ENCODE measurements at places on chromosomes 4 and X. TPM values are rescaled to one million over a fixed set of nuclear protein-coding genes. Genes with fewer than 3 reads are reported as not detected.

EREG gene
- not detected for total RNA-seq

DNA sequence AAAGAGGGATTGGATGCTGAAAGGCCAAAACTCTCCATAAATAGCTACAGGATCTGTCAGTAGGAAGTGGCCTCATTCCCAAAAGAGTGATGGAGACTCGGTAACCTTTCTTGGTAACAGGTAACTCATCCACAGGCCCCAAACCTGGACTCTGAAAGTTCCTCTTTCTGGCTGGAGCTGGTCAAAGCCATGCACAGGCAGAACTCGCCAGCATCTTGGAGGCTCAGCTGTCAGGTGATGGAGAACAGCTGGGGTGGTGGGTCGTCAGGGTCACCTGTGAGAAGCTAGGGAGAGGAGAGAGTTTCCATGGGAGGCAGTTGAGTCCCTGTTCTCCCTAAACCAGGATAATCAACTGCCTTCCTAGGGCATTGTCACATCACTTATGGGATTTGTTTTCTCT is 354.3 kb upstream of the GATB start:
- no peaks in the 10 kb centered on the region for H3K36me3 ChIP-seq
- peaks cover 50% of the 10 kb centered on the region for H3K4me1 ChIP-seq
- no peak overlapping the region for H3K4me3 ChIP-seq
- no peak for DNase-seq

DNA sequence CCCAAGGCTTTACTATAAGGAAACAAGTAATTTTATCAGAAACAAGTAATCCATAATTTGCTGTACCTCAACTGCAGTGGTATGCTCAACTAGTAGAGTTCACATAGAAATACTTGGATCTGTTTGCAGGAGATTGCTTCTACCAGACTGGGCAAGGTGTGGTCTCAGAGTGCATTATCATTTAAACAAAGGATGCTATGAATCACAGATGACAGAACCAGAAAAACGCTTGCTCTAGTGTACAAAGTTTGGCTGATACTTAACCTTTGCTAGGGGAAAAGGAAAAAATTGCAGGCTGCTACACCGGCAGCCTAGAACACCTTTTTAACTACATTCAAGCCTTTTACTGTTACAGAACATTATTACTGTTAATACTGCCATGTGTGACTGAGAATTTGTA is 97.1 kb downstream of the ENOX2 start:
- H3K4me3 ChIP-seq: no peak overlapping the region
- DNase-seq: no peak
- no peaks in the 10 kb centered on the region for H3K4me1 ChIP-seq
- H3K27me3 ChIP-seq: no peaks in the 10 kb centered on the region

DNA sequence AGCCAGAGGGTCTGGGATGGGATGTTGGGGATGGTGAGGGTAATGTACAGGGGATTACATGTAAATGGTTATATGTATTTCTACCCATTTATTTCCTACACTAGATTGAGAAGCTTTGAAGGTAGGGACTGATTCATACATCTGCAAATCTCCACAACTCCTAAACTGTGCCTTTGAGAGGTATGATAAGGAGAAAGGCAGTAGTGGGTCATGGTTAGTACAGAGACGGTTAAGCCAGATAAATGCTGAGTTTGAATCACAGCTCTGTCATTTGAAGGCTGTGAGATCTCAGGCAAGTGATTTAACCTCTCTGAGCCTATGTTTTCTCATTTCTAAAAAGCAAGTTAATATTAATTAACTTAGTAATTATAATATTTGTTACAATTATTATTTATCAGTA is 29.3 kb upstream of the IL21 start:
- H3K36me3 ChIP-seq: no peaks in the 10 kb centered on the region
- H3K4me3 ChIP-seq: no peak overlapping the region
- no peaks in the 10 kb centered on the region for H3K27me3 ChIP-seq

GRCh38 chrX:2176733-2177132 is 324.0 kb downstream of the DHRSX start:
- H3K27ac ChIP-seq: no peak overlapping the region
- DNase-seq: no peak
- H3K4me1 ChIP-seq: no peaks in the 10 kb centered on the region
- H3K4me3 ChIP-seq: no peak overlapping the region
- H3K27me3 ChIP-seq: no peaks in the 10 kb centered on the region
- H3K36me3 ChIP-seq: no peaks in the 10 kb centered on the region

Measured in CD4-positive, alpha-beta memory T cell (primary cell).